ENCODE measurements at places on chromosomes 4 and X.

- no peak for DNase-seq
Measured at GRCh38 chr4:18722748-18723191, 701.2 kb upstream of the LCORL start.

DNA sequence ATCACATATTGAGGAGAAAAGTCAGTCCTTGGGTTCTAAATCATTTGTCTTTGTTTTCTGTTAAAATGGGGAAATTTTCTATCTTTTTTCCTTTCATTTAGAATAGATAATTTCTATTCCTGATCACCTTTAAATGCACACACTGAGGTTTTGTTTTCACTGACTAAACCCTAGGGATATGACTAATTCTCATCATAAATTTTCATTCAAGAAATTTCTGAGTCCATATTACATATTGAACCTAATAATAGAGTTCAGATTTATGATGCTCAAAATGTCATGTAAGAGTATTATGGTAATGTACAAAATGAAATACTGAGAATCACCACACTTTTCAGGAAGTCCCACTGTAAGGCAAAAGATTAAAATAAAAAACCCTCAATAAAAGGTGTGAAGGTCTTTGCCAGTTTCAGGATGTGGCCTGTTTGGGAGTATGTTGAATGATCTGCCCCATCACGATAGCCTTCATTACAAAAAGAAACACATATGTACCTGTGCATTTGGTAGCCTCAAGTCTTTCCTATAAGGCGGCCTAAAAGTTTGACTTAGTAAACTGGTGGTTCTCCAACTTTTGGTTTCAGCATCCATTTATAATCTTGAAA is 49.4 kb downstream of the LEF1 start:
- DNase-seq = no peak

GRCh38 chrX:56757327-56757726 is 28.3 kb downstream of the NBDY start:
- no peak for DNase-seq

GRCh38 chrX:43589735-43590134 is 66.4 kb upstream of the MAOA start:
- DNase-seq = no peak

GRCh38 chrX:119726900-119727555 is 31.4 kb upstream of the SOWAHD start:
- no peak for DNase-seq

DNA sequence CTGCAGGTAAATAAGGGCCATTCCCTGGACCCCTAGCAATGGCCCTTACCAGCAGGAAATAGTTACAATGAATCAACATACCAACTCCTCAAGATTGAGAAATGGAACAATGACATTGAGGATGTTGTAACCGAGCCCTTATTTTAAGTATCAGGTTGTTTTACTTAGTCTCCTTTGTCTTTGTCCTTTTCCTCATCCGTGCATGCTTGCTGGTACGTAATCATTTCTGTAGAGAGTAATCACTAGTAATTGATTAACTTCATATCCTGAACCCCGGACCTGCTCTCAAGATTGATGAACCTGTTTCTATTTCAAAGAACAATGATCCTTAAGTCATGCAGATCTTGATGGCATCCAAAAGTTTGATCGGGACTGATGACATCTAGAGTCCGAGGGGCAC is 98.6 kb upstream of the LANCL3 start:
- DNase-seq = no peak

DNA sequence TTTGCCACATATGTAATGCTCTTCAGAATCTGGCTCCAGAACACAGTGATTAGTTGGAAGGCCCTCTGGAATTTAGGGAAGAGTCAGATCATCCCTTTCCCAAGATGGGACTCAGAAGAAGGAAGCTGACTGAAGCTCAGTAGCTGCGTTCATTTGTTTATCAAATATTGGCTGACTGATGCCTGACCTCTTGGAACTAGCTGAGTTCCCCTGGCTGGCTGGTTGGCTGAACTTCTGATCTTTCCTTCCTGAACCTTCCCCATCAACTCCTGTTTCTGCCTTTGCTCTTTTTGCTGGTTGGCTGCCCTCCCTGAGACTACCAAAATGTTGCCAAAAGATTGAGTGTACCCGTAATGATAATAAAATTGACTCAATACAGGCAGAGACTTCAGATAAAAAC is 866.5 kb upstream of the INTU start:
- DNase-seq = no peak

- DNase-seq = no peak
Measured at GRCh38 chr4:155794589-155795236, 35.9 kb downstream of the GUCY1B1 start.

DNA sequence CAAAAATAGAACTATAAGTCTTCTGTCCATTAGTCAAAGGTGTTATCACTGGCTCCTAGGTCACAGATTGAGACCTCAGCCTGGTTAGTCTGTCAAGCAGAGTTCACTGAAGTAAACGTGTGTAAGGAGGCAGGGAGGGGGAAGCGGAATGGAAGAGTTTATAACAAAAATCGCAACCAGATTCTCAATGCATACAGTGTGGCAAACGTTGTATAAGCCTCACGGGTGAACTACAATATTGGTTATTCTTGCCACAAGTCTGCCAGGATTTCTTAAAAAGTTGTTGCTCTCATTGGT is 114.8 kb downstream of the AMELX start:
- DNase-seq = no peak

DNA sequence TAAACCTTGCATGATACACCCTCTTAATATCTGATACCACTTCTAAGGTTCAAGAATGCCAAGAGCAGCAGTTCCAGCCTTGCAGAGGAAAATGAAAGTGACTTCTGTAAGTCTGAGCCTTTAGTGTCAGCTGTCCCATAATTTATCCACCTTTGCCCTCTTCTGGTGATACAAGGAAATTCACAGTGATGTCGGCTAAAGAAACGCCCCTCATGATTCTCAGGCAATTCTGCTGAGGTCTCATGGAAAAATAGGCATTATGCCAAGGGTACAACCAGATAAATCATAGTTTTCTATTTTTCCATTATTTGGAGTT is 172.2 kb upstream of the CXCL13 start:
- DNase-seq = no peak

- no peak for DNase-seq
Measured at GRCh38 chr4:105014635-105015034, 132.0 kb upstream of the TET2 start.

- no peak for DNase-seq
Measured at GRCh38 chr4:55732864-55733263, 86.7 kb upstream of the EXOC1L start.

DNA sequence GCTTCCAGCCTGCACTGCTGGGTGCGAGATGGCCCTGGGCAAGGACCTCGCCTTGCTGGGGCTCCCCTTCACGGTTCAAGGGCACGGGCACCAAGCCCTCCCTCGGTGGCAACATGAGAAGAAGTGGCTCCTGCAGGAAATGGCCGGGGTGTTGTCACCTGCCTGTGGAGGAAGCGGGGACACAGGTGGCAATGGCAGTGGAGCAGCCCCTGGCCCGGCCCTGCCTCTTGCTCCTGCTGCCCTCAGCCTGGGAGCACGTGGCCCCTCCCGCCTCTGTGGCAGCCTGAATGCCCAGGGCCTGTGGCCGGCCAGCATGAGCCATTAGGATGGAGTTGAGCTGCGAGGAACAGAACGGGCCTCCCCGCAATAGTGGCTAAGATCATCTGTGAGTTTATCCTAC is 16.8 kb downstream of the ABCD1 start:
- DNase-seq = no peak

- DNase-seq = no peak
Measured at GRCh38 chr4:28426251-28426650, 1565.6 kb downstream of the STIM2 start.

Data from posterior cingulate gyrus (tissue), 11 donors.